ENCODE measurements at places on chromosomes 2 and 18.

DNA sequence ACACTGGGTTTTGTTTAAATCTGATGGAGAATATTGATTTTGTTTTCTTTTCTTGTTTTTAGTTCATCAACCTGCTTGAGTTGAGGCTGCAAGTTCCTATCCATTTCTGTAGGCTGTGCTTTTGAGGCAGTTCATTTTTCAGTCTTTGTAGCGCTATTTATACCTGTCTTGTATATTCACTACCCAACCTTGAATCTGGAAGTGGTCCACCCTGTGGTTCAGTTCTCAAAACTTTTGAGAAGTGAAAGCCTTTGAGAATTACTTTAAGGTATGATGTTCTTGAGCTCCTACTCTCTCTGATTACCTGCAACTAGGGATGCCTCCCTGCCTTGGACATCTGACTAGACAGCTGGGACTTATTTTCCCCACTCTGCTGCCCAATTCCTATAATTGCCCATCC, 53.5 kb upstream of the KCNE4 start:
- DNase-seq = no peak

DNA sequence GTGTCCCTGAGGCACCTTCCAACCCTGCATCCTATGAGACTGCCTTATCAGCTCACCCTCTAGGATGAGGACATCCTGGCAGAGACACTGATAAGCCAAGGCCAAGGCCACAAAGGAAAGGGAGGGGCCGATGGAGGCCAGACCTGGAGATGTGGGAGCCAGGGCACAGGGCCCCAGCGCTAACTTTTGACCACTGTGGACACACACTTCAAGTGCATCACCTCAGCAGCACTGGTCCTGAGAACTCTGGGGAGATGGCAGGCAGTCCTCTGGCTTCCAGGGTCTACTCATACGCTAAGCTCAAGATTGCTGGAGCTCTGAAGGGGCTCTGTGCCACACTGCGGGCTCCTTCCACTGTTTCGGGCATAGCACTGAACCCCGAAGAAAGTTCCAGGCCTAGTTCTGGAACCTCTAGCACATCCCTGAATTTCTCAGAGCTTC, 100.2 kb upstream of the ID2 start:
- DNase-seq = no peak

DNA sequence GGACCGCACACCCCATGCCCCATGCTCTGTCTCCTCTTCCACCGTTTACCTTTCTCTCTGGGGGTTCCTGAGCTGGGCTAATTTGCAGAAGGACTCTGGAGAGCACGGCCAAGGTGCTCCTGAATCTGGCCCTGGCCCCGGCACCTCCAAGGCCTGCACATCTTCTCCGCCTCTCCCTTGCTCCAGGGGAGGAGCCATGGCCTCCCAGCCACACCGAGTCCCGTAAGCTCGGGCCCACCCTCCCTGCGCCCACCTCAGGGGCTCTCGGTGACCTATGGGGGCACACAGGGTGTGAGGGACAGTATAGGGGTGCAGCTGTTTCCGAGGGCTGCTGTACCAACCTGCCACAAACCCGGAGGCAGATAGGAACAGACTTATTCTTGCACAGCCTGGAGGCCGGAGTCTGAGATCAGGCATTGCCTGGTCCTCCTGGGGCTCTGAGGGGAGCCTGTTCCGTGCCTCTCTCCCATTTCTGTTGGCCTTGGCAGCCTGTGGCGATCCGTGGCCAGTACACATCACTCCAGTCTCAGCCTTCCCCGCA, 127.3 kb upstream of the GPC1 start:
- no peak for DNase-seq

DNA sequence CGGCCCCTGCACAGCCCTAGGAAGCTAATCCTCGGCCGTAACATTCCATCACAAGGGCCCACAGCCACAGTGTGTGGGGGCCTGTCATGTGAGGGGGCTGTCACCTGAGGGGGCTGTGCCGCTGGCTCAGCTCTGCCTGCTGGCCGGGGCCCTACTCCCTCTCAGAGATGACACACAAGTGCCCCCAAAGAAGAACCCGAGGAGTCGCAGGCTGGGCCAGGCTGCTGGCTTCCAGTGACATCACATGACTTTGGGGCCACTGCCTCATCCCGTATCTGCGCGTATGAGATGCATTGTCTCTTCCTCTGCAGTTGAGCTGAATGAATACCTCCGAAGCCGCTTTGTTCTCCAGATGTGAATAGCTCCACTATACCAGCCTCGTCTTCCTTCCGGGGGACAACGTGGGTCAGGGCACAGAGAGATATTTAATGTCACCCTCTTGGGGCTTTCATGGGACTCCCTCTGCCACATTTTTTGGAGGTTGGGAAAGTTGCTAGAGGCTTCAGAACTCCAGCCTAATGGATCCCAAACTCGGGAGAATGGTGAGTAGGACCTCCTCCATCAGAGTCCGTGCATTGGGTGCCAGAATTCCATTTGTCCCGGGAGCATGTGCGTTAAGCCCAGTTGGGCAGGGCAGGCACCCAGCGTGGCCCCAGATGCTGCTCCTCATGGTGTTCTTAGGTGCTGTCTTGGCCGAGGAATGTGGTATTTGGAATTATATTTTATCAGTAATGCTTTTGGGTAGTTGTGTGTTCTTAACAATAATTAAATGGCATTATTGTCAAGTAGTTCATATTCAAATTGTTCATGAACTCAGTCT, at the start of gene CNDP1:
TSS of gene CNDP1 (plus strand) at position 351 of the 820 bp plus-strand sequence. CDS start at position 519, 168 bp downstream.
- DNase-seq = no peak

DNA sequence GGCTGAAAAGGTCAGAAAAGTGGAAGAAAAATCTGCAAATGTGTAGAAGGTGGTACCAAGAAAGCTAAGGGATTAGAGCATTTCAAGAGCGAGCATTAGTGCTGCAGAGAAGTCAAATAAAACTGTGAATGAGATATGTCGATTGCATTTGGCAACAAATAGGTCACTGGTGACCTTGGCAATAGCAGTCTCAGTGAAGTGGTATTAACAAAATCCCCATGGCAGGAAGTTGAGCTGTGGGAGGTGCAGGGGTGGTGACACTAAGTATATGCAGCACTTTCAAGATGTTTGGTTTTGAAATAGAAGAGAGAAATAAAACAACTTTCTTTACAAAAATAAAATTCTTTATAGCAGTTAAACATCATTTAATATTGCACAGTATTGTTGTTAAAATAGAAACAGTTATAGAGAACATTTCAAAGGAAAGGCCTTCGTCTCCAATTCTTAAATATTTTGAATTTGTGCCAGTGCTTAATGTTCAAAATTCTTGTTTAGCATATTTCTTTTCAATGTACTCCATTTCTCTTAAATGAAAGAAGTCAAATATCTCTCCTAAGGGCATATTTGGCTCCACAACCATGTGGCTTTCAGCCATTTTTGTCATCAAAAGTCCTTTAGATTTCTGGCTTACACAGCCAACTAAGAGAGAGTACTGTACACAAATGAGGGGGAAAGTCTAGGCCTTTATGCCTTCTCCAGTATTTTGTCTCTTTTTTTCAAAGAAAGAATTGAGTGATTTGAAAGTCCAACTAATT, 443.0 kb upstream of the MMADHC start:
- DNase-seq = no peak

GRCh38 chr2:73291093-73291460, 2.3 kb downstream of the EGR4 start:
- DNase-seq = no peak

DNA sequence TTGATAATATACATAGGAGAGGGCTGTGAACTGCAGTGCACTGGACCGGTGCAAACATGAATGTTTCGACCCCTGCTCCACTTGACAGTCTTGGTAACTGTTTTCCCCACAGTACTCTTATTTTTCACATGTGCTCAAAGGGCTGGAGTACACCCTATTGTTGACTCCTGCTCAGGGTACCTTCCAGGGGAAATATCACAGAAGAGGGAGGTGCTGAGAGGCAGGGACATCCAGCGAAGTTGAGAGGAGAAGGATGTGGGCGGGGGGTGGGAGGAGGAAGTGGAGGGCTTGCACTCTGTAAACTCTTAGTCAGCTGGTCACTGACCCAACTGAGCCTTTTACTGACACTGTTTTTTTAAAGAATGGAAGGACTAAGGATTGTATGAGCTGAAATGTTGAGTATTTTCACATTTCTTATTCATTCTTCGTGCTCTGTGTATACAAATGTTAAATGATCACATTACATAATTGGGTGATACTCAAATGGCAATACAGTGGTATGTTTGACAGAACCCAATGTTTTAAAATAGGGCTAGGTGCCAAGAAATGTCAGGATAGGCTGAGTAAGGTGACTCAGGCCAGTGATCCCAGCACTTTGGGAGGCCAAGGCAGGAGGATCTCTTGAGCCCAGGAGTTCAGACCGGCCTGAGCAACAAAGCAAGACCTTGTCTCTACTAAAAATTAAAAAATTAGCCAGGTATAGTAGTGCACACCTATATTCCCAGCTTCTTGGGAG, 10.0 kb downstream of the INPP4A start:
- DNase-seq = no peak

GRCh38 chr2:152920846-152921245, 202.4 kb downstream of the ARL6IP6 start:
- no peak for DNase-seq

- no peak for DNase-seq
Observed at GRCh38 chr2:10101491-10101890, 21.0 kb upstream of the RRM2 start.

- DNase-seq = no peak
Observed at GRCh38 chr18:74083557-74083952, 64.1 kb downstream of the FBXO15 start.

DNA sequence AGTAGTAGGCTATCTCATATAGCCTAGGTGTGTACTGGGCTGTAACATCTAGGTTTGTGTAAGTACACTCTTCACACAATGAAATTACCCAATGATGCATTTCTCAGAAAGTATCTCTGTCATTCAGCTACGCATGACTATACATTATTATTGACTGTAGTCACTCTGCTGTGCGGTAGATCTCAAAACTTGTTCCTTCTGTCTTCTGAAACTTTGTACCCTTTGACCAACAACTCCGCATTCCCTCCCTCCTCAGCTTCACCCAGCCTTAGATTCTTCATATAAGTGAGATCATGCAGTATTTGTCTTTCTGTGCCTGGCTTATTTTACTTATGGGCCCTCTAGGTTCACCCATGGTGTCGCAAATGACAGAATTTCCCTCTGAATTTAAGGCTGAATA, 49.0 kb downstream of the TAF1B start:
- DNase-seq = no peak
